ENCODE measurements at places on chromosomes 1 and 21.

GRCh38 chr1:3159121-3159520 is 90.1 kb downstream of the PRDM16 start:
- no peak for DNase-seq

- no peak for DNase-seq
These were observed 59.0 kb downstream of the ZBTB17 start for GRCh38 chr1:15916916-15917315.

- no peak for DNase-seq
These were observed 16.4 kb downstream of the ECHDC2 start for GRCh38 chr1:52904927-52905698.

DNA sequence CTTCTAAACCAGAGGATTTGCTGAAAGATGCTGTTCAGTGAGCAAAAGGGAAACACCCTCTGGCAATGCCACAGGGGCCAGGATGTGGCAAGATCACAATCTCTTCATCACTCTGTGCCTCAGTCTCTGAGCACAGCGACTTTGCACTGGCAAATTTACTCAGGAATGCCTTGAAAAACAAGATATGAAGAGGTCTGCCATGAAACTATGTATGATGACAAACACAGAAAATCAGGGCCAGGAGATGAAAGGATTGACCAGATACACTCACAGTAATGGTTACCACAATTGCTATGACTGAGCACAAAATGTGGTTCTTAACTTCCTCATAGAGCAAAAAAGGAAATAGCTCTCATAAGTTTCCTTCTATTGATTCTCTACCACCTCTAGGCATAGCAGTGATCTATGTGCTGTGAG is 5.8 kb downstream of the TTC13 start:
- DNase-seq, result no peak

GRCh38 chr1:38577385-38577784 is 282.2 kb downstream of the RRAGC start:
- no peak for DNase-seq

GRCh38 chr1:154351363-154352068 is 26.2 kb downstream of the ATP8B2 start:
- DNase-seq, result no peak

DNA sequence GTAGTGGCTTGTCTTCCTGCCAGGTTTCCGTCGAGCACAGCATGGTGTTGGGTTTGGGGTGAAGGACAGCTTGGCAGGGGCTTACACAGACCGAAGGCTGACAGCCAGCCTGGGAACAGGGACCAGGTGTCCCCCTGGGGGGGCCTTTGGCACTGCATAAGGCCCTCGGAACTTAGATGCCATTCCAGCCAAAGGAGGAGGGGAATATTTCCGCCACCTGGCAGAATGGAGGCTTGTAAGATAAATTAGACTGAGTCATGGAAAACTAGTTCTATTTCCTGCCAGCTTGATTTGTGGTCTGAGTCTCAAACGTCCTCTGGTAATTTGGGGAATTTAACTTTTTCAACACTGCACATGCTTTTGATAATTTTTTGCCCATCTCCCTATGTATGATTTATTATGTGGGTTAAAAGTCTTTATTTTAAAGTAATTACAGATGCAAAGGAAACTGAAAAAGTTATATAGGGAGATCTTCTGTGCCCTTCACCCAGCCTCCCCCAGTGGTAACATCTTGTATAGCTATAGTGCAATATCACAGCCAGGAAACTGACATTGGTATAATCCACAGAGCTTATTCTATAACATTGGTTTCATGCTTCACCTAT is 11.5 kb upstream of the TMEM51 start:
- DNase-seq, result no peak

DNA sequence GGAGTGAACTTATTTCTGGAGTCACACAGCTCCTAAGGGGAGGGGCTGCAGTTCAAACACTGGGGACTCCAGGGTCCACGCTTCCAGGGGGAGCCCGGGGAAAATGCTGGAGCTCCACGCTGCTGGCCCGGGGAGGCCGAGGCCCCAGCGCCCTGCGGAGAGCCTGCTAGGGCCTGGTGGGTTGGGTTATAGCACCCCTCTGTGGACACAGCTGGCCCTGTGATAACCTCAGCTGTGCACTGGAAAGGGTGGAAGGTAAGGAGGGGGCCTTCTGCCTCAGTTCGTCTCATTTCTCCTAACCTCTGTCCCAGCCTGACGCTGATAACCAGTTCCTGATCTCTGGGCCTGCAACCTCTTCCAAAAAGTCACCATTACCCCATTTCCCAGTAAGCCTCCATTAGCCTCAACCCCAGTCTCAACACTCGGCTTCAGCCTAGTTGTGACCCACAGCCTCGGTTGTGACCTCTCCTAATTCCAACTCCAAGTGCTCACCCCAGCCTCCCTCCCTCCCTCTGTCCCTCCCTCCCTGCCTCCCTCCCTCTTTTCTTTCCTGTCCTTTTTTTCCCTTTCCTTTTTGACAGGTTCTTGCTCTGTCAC is 7.1 kb downstream of the NBL1 start:
- DNase-seq, result peak; percentile 56

DNA sequence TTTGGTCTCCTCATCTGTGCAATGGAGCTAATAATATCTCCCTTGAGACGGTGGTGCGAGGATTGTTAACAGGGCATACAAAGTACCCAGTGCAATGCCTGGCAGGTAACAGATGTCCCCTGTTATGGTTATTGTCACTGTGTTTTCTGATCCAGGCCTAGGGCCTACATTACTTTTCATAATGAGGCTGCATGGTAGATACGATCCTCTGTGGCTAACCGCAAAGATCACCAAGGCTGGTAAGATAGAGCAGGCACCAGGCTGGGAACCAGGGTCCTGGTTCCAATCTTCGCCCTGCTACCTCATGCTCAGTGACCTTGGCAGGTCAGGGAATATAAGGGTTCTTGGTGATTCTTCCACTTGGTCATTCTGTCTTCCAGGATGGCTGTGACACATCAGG is 22.7 kb downstream of the KCNA2 start:
- DNase-seq, result peak; percentile 1

GRCh38 chr1:24557711-24558131 is 1.8 kb downstream of the NCMAP start:
- DNase-seq, result no peak

DNA sequence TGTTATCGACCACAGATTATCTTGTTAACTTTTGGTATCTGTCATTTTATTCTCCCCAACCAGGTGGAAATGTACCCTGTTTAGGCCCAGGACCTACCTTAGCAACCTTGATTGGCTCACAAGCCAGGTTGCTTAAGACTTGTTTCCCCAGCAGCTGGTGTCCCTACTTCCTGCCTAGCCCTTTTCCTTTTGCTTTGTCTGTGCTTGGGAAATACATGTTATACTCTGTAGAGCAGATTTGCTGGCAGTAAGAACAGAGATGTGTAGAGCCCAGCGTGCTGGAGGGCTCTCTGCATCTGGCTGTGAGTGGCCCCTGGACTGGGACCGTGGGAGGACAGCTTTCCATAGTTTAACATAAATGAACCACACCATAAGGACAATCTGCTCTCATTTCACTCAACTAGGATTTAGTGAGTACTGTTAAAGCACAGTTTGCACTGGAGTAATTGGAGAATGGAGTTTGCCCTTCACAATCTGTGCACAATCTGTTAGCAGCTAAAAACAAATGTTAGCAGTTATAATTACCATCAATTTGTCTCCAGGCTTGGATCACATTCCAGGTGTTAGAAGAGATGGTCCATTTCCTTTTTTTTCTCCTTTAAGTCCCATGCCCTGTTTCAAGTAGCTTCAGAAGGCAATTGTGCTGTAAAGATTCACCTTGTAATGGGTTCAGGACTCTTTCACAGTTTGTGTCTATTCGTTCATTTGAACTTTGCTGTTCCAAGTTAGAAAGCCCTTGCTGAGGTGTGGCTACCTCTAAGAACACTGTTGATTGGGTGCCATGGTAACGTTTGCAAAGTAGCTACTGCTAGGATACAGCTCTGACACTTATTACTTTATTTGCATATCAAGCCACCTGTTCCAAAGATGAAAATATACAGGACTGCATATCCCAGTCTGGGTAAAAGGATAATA is at the start of gene APOBEC4:
APOBEC4 (minus strand) TSS at position 770 of the 915 bp plus-strand sequence. CDS start 4,535 bp downstream, outside the sequence.
- no peak for DNase-seq

DNA sequence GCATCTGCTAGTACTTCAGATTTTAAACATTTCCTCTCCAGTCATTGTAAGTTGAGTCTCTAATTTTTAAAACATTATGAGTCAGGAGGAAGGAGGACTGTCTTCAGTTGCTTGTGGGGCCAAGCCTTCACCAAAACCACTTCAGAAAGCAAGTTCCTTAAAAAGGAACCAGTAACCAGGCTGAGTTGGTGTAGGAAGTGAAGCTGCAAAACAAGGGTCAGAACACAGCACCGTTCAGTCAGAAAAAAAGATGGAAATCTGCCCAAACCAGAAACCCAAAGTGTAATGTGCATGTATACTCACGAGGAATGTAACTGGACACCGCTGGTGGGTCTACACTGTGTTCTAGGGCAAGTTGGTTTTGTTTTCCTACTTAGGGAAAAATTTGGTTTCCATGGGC is 402.1 kb downstream of the SETD4 start:
- no peak for DNase-seq

- no peak for DNase-seq
These were observed 4.5 kb upstream of the DIP2A start for GRCh38 chr21:46454142-46454541.
